Activated T-helper 17 cell treated with anti-CD3 and anti-CD28 coated beads, Interleukin-2, amount 50 U/mL, for 72 hours (primary cell): ENCODE measurements at places on chromosomes 1 and 21.
A peak's percentile ranks its signal among the peaks of the same experiment; 100 is the strongest.

DNA sequence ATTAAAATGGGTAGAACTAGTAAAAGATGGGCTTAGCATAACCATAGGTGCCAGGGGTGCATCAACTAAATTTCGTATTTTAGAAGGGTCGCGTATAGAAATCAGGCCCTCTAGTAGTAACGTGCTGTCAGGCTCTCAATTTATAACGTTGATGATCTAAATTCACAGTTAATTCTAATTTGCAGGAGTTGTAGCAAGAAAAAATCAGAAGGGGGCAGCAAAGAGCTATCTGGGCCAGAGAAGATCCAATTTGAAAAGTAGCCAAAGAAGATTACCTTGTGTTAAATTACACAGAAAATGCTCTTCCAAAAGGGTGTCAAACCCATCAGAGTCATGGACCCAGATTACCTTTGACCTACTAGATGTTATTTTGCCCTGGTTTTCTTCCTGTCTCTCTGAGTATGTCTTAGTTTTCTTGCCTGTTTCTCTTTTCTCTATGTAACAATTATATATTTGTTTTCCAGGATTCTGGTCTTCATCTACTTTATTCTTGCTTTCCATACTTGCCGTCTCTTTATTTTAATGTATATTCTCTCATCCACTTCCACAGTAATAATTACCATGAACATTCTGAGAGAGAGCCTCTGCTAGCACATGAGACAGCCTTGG is 1030.9 kb downstream of the AMY1C start:
- ATAC-seq, result no peak
- no peak overlapping the region for H3K4me3 ChIP-seq
- H3K36me3 ChIP-seq, result no peaks in the 10 kb centered on the region
- no peaks in the 10 kb centered on the region for H3K27me3 ChIP-seq
- no peak overlapping the region for H3K27ac ChIP-seq

DNA sequence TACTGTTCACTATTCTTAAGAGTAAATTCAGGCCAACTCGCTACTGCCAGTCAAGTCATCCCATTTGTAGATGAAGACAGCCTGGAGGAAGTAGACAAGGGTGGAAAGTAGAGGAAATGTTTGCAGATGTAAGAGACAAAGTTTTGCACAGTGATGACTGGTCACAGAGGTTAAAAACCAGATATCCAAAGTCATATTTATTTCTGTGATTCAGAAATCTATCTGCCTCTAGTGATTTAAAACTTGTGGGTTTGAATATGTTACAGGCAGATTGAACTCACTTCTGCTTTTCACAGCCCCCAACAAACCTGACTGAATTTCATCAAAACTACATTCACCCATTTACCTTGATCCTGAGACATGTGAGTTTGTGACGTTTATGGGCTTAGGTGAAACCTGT is 484.7 kb upstream of the C1orf87 start:
- no peak overlapping the region for H3K4me3 ChIP-seq
- no peaks in the 10 kb centered on the region for H3K36me3 ChIP-seq
- H3K4me1 ChIP-seq, result no peaks in the 10 kb centered on the region

GRCh38 chr1:167554028-167554779 is 642 bp upstream of the CREG1 start:
- H3K27ac ChIP-seq, result no peak overlapping the region
- peak; percentile 17 for ATAC-seq
- peak overlapping the region; percentile 87 for H3K4me3 ChIP-seq
- no peaks in the 10 kb centered on the region for H3K27me3 ChIP-seq

DNA sequence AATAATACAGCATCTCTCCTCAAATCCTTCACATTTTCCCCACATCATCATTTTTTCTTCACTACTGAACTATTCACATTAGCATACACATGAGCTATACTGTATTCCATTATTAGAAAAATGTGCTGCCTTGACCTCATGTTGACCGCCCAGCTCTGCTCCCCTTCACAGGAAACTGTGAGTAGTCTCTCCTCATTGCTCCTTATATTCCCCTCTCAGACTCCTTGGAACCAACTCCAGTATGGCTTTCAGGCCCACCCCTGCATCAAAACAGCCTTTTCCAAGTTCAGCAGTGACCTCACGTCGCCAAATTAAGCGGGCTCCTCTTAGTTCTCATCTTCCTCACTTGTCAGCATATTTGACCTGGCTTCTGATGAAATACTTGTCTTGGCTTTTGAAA is 59.2 kb upstream of the SPAG17 start:
- peaks cover 3% of the 10 kb centered on the region for H3K27me3 ChIP-seq
- no peak overlapping the region for H3K27ac ChIP-seq
- no peaks in the 10 kb centered on the region for H3K4me1 ChIP-seq
- H3K36me3 ChIP-seq, result no peaks in the 10 kb centered on the region

DNA sequence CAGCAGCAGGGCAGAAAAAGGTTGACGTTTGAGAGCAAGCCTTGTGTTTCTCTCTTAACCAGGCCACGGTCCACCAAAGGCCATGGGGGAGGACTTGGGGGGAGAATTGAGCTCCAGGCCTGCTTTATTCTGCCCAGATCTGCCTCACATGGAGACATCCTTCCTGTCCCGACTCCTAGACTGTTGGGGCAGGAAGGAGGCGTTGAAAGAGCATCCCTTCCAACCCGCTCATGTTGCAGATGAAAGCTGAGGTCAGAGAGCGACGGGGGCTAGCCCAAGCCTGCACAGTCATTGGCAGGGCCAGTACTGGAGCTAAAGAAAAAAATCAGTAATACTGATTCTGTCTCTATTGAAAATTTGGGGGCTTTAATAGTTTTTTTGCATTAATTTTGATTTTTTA is 46.6 kb downstream of the MYOM3 start:
- H3K27me3 ChIP-seq, result peaks cover 7% of the 10 kb centered on the region
- H3K36me3 ChIP-seq, result no peaks in the 10 kb centered on the region
- no peak for ATAC-seq
- H3K4me3 ChIP-seq, result no peak overlapping the region
- H3K4me1 ChIP-seq, result no peaks in the 10 kb centered on the region
- H3K27ac ChIP-seq, result no peak overlapping the region

GRCh38 chr1:11233208-11233607 is 29.1 kb downstream of the MTOR start:
- H3K4me3 ChIP-seq, result no peak overlapping the region
- peaks cover 5% of the 10 kb centered on the region for H3K4me1 ChIP-seq
- ATAC-seq, result no peak

GRCh38 chr1:31760471-31761470 is 3.4 kb downstream of the ADGRB2 start:
- peak; percentile 40 for ATAC-seq
- H3K4me3 ChIP-seq, result peak overlapping the region; percentile 67
- H3K27me3 ChIP-seq, result peaks cover 9% of the 10 kb centered on the region
- no peak overlapping the region for H3K27ac ChIP-seq
- H3K4me1 ChIP-seq, result no peaks in the 10 kb centered on the region
- no peaks in the 10 kb centered on the region for H3K36me3 ChIP-seq

DNA sequence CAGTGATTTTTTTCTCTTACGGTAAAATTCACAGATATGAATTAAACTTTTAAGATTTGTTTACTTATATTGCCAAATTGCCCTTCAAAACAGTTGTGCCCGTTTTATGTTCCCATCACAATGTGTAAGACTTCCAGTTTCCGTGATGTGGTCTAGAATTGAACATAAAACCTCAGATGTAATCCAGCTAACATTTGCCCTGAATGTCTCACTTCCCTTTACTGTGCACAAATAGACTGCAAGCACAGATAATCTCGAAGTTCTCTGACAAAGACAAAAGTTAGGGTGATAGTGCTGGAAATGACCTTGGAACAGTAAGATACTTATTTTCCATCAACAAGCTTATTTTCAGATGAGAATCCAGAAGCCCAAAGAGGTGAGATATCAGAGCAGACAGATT is 177.5 kb downstream of the ZZZ3 start:
- no peak overlapping the region for H3K27ac ChIP-seq
- no peaks in the 10 kb centered on the region for H3K36me3 ChIP-seq
- no peaks in the 10 kb centered on the region for H3K4me1 ChIP-seq
- no peaks in the 10 kb centered on the region for H3K27me3 ChIP-seq

- H3K4me1 ChIP-seq, result peaks cover 52% of the 10 kb centered on the region
- peak within 1 kb of the TSS; percentile 78 for H3K4me3 ChIP-seq
- peaks cover 6% of the 10 kb centered on the region for H3K36me3 ChIP-seq
- peak; percentile 46 for ATAC-seq
These were observed at the start of gene IFI44L for GRCh38 chr1:78619803-78620579. Gene IFI44L (plus strand): TSS chr1:78620448. CDS start chr1:78627916, 7,468 bp downstream.

DNA sequence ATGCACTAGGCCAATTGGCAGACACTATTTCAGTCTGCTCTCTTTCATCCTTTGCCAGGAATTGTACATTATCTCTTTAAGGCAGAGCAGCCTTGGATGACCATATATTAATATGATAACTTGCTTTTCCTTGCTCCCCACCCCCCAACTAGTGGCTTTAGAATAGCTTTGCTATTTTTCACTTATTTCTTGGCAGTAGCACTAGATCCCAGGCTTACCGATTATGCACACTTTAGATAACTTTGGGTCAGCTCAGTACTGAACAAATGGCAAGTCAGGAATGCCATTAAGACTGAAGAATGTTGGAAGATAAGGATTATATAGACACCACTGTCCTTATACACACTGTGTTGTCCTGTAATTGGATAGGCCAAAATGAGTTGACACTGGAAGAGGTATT is 146.4 kb downstream of the FGGY start:
- no peaks in the 10 kb centered on the region for H3K36me3 ChIP-seq
- H3K27me3 ChIP-seq, result no peaks in the 10 kb centered on the region
- H3K4me1 ChIP-seq, result peaks cover 7% of the 10 kb centered on the region

GRCh38 chr1:157158967-157159366 is 20.8 kb upstream of the ETV3 start:
- no peaks in the 10 kb centered on the region for H3K36me3 ChIP-seq
- no peak overlapping the region for H3K27ac ChIP-seq
- ATAC-seq, result no peak
- peaks cover 12% of the 10 kb centered on the region for H3K27me3 ChIP-seq
